Activated CD4-positive, alpha-beta T cell treated with anti-CD3 and anti-CD28 coated beads for 4 hours (primary cell): ENCODE measurements at places on chromosomes 12 and 14.

GRCh38 chr14:64573109-64573508 is 23.3 kb downstream of the PPP1R36 start:
- no peak for DNase-seq

DNA sequence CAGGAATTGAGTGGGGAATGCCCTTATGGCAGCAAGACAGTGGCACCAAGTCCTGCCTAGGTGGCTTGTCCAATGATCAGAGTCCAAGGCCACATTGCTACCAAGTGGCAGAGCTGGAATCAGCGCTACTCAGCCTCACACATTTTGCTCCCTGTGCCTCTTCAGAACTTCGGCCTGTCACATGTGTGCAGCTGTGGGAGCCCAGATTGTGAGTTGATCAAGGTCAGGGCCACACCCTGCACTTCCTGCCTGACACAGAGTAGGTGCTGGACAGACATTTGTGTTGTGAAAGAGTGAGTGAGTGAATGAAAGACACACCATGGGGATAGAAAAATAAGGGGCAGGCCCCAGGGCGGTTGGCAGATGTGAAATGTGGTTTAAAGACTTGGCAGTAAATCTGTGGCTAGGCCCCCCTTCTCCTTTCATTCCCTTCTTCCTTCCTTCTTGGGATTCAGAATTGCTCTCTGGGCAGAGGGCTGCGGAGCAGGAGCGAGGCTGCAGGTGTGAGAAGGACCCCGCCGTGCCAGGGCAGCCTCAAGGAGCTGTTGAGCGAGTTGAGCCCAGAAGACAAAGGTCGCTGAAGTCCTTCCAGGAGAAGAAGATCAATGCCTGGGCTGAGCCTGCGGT is 83.5 kb downstream of the SLC25A47 start:
- no peak for DNase-seq

DNA sequence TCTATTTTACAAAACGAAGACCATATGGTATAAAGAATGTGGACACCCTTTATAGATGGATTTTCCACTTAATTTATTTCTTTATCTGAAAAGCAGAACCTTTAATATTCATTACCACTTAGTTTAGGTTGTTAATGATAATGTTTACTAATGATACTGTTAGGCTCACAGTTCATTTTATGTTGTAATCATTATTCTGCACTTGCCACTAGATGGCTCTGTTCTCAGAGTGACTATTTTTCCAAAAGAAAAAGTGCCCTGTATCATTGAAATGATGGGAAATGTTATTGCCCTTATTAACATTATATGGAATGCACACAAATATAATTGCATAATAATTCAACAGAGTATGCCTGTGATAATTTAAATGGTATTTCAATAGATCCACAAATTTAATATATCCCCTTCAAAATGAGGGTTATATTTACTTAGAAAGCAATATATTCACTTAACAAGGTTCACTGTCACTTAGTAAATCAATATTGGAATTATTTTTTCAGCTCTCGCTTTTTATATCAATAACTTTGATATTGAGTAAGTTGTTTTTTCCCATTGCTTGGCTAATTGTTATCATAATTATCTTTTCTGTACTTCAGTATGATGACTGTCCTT is 95.7 kb downstream of the PDE3A start:
- DNase-seq = no peak

GRCh38 chr14:95495076-95495475 is 21.4 kb downstream of the SYNE3 start:
- DNase-seq = no peak

DNA sequence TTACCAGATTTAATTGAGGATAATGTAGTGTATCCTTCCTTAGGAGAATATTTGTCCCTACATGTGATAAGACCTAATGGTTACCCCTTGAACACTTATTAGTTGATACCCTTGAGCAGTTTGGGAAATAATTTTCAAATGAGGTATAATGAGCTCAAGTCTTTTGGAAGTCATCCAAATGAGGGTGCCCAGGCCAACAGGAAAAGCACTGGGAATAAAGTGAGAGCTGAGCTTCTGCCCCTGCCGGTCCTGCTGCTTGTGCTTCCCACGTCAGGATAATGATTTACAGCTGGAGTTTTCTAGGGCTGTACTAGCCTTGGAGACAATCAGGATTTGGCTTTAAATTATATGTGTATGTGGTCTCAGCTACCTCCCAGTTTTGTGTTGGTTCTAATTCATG is 178.8 kb upstream of the FRMD6 start:
- DNase-seq = no peak

DNA sequence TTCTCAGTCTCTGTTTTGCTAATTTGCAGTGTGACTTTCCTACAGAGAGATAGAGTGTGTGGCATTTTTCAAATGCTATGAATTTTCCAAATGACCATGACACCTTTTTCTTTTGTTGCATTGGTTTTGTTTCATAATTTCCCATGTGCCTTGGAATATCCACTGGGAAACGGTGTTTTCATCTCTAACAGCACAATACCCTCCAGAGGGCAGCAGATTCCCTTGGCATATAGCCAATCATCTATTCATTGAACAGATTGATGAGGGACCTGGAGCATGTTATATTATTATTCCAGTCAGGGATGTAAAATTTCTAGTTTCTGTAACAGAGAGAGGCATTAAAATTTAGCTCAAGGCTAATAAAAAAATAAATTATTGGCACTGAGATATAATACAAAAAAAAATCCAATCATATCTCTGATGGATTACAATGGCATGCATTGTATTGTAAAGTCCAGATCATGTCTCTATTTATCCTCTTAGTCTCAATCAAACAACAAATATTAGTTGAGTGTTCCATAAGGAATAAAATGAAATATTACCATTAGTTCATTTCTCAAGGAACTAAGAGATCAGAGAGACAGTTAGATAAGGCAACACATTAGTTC is 29.6 kb upstream of the NTN4 start:
- no peak for DNase-seq

GRCh38 chr12:3273409-3273853 is 196.3 kb downstream of the TSPAN9 start:
- DNase-seq = no peak

DNA sequence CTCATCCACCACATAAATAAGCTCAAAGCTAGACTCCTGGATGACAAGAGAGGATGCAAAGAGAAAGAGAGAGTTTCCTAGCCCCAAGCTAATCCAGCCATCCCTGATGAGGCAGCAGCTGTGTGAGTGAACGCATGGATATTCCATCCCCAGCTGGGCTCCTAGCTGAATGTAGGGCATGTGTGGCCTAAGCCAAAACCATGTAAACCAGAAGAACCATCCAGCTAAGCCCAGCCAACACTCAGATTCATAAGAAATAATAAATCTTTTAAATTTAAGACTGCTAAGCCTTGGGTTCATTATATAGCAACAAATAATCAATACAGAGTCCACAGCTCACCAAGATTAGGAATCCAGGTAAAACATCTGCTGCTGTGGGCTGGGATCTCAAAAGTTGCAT is 94.3 kb downstream of the TNFAIP2 start:
- DNase-seq = no peak

- no peak for DNase-seq
Measured at GRCh38 chr14:96205059-96205977, 679 bp downstream of the BDKRB2 start.

DNA sequence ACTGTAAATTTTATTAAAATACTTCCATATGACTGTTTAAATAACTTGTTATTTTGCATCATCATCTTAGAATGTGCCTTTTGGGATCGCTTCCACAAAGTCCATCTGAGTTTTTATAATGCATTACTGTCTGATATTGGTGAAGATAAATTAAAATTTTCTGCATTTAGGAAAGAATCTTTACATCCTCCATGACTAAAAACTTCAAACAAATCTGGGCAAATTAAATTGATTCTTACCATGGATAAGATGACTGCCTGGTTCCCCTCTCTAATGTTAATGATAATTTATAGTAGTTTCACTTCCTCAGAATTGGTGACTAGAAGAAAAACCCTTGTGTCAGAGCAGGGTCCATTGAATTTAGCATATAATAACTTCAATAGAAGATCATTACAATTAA is 94.7 kb upstream of the SLC38A4 start:
- no peak for DNase-seq

GRCh38 chr12:76260390-76260748 is 87.8 kb downstream of the BBS10 start:
- DNase-seq = no peak

DNA sequence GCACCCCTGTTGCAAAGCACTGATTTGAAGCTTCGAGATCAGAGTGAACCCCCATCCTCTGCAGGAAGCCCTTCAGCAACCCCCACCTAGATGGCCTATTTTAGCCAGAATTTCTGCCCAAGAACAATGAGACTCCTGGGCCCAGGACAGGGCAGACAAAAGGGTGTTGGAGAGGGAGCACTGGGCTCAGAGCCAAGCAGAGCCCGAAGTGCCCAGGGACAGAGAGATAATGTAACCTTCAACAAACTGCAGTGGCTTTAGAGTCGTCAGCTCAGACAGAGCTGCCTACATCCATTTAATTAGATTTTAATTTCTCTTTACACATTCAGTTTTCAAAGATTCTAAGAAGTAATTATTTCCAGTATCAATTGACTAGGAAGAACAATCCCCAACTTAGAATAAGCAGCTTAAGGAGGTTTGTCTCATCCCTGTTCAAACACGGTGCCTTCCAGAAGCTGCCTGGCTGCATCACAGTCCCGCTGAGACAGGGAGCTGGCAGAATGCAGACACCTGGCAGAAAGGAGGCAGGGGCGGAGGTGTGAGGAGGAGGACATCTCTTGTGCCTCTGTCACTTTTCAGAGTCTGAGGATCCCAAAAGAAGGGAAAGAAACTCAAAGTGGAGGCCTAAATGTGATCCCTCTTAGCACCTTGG is 504.9 kb upstream of the CCDC196 start:
- DNase-seq = no peak

GRCh38 chr12:70854881-70855568 is 65.5 kb downstream of the PTPRR start:
- no peak for DNase-seq

DNA sequence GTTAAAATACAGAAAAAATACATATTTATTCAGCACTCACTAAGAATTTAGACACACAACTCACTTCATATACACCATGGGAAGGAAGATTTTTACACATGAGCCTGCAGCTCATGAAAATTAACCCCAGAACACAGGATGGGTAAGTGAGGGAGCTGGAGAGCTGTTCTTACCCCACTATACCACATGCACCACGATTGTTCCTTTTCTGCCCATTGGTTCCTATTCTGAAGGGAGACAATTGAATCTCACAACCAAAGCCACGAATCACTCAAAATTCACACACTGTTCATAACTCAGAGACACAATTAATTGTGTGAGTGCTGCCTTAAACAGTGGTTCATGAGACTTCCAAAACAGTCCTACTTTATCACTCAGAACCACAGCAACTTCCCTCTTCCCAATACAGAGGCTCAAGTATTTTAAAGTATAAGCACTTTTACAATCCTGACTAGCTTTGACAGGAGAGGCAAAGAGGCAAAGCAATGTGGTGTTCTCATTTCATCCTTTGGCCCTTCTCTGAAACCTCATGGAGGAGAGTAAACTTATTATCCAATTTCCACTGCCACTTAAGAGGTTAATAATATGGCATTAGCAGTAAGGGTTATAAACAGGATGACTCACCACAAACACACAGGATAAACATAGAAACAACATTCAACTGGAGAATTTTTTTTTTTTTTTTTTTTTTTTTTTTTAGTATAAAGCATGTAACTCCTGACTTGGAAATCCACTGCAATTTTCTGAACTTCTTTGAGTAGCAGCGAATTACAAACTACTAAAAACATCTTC is 59.5 kb downstream of the ITPR2 start:
- DNase-seq = no peak

DNA sequence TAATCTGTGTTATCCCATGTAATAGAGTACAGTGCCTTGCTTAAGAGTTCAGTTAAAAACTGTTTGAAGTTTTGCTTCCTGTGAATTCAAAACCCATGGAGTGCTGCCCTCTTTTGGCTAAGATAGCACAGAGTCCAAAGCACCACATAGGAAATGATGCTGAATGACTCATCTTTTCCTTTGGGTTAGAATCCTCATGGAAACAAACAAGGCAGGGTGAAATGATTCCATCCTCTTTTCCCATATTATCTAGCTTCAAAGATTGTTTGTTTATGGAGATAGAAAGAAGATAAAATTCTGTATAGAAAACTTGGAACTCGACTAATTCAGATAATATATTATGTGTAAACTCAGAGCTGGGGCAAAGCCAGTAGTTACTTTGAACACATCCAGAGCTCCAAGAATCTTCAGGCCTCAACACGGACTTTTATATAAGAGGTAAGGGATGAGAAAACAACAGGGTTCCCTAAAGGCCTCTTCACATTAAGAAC is 87.4 kb downstream of the OTOGL start:
- no peak for DNase-seq

GRCh38 chr14:68532496-68532895 is 260.4 kb downstream of the ZFP36L1 start:
- no peak for DNase-seq

- no peak for DNase-seq
Measured at GRCh38 chr12:108888031-108888430, 8.1 kb downstream of the DAO start.

- no peak for DNase-seq
Measured at GRCh38 chr12:508795-509194, 49.1 kb downstream of the B4GALNT3 start.

DNA sequence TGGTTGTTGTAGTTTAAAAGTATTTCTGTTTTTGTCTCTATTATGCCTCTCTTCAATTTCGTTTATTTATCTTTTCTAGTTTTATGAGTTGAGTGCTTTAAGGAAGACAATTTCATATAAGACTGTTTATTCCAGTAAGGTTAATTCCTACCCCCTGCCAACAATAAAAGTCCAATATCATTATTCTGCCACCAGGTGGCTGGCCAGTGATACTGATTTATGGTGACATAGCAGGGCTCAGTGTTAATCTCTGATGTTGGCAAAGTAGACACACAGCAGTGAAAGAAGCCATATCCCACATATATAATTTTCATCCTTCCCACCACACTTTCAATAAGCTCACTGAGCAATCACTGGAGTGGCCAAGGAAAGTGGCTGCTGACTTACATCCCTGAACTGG is 69.0 kb upstream of the BMP4 start:
- no peak for DNase-seq

- no peak for DNase-seq
Measured at GRCh38 chr12:115072712-115073111, 388.7 kb upstream of the TBX3 start.

- DNase-seq = no peak
Measured at GRCh38 chr14:88322504-88323085, 474 bp downstream of the KCNK10 start.

DNA sequence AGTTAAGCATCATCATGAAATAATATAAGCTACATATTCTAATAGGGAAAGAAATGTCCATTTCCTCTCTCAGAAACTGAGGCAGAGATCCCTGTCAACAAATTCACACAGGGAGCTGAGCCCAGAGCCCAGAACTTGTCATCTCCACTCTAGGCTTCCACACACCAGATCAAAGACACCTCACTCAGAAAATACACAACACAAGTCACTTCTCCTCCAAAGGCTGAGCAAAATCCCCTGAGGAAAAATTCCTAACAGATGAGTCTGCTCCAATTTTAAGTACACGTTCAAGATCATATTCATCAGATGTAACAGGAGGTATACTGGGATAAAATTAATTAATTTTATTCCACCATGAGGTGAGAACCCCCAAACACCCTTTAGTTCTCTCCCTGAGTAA is 227.3 kb downstream of the DPF3 start:
- DNase-seq = no peak
